ENCODE measurements at places on chromosomes 7 and 10.

DNA sequence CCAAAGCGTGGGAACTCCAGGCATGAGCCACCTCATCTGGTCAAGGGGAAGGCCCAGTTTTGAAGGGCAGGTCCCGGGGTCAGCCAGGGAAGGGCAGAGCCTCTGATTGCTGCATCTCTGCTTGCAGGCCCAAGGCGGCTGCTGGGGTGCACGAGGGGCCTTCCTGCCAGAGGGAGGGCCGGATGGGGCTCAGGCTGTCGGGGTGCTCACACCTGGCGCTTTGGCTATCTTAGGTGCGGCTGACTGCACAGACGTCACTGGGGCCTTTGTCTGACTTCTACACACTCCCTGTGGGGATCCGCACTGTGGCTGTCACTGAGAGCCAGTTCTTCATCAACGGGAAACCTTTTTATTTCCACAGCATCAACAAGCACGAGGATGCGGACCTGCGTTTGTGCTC, 68.7 kb downstream of the ZNF727 start:
- DNase-seq, result no peak

GRCh38 chr10:114402871-114403540, 1.3 kb downstream of the AFAP1L2 start:
- no peak for DNase-seq

DNA sequence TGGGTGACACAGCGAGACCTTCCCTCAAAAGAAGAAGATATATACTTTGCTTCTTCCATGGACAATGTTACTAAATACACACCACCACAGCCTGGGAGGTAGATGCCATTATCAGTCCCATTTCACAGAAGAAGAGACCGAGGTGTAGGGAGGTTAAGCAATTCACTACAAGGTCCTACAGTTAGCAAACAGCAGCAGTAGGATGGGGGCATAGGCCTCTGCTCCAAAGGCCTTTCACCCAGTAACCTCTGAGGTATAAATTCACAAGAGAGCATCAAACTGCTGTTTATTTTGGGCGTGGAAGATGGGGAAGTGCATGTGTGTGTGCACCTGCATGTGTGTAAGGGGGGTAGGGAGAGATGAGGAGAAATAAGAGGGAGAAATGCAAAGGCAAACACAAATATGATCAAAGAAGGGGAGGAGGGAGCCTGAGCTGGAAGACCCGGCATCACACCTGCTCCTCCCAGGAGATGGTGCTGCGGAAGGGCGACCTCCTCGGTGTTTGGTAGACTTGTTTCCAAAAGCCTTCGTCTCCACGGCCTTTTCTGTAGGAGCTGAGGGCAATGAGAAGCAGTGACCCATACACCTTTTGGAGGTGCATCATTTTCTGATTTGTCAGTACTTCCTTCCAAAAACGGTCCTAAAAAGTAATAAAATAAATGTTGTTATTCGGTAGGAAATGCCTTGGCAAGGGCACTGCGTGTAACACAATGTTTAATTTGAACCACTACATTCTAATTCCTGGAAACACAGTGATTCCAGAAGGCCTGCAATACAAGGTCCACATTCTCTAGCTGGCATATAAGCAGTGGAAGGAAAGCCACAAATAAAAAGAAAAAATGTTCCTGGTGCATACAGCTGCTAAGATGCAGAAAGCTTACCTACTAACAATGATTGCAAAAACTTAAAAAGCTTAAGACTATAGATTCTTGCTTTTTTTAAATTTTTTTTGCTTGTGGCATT, 25.9 kb upstream of the ACSL5 start:
- DNase-seq, result no peak

DNA sequence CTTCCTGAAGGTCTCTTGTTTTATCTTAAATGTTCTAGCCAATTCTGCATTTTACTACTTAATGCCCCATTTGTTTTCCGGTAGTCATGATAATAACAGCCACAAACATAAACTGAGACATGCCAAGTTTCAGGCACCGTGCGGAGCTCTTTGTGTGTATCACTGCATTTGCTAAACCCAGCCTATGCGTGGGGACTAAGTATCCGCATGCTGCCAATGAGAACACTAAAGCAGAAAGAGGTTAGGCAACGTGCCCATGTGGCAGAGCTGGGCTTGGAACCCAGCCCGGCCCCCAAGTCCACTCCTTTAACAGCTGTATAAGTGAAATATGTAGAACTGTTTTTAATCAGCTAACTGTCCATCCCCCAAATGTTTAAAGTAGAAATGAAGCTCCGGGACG, 54.1 kb downstream of the SLIT1 start:
- no peak for DNase-seq

GRCh38 chr10:125166658-125167057, 6.3 kb upstream of the CTBP2 start:
- DNase-seq, result no peak

DNA sequence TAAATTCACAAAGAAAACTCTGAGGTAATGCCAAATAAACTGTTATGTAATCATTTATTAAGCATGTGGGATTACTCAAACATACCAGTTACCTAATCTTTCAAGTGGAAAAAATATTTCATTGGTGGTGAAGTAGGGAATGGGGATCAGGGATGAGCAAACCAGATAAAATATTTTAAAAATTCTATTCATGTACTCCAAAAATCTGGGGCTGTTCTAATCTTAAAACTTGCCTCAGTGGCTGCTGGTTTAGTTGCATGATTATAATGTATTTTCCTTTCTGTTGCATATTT, 19.5 kb downstream of the LMOD2 start:
- DNase-seq, result no peak

DNA sequence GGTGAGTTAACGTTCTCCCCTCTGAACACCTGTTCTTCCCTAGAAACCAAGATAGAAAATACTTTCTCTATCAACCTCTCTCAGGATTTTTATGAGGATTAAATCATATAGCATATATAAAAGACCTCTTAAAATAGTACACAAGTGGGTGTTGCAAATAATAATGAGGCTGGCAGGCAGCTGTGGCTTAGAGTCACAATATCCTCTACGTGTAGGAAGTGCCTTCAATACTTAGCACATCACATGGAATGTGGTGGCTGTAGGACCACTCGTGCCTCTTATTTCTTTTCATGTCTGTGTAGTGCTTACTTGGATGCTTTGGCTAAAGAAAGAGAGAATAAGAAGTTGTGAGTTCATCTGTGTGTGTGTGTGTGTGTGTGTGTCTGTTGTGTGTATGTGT, 96.3 kb downstream of the PRLHR start:
- DNase-seq, result no peak

GRCh38 chr10:100315615-100316014, 14.4 kb downstream of the PKD2L1 start:
- DNase-seq, result no peak

All from activated T-cell treated with anti-CD3 and anti-CD28 coated beads for 4 hours (primary cell).